T-cell (primary cell): ENCODE measurements at places on chromosomes 13 and 19. TPM values are rescaled to one million over a fixed set of nuclear protein-coding genes. Genes with fewer than 3 reads are reported as not detected.

GRCh38 chr19:56765137-56765536 lies 75.4 kb downstream of the PEG3 start:
- DNase-seq = no peak

DNA sequence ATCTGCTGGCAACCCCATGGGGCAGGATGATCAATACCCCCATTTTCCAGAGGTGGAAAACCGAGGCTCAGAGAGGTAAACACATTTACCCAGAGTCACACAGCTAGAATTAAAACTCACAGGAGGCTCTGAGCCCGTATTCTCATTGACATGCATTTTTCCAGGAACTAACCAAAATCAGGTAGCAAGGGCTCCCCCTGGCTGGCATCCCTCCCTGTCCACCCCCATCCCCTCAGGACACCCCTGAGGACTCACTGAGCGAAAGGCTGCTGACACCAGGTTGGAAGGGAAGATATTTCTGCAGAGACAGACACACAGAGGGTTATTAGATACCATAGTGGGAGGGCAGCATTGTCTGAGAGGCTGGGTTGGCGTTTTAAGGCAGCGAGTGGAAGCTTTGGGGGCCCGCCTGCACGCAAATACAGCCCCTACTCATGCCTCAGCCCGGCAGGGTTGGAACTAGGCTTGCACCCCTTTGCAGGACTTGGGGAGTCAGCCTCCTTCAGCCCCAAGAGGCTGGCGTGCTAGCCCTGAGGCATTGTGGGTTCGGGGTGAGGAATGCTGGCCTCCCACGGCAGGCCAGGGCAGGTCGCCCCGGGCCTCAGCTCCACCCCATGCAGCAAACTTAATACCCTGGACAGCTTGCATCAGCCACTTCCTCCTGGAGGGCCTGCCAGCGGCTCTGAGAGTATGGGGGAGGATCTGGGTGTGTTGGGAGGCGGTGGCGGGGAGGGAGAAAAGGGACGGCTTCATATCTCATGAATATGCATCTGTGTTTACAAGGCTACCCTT lies 3.9 kb downstream of the SLC1A5 start:
- DNase-seq = peak; percentile 25

The VASP gene
- total RNA-seq = 102 TPM

The PALM gene
- total RNA-seq = 0.19 TPM

GRCh38 chr19:43769256-43769655 lies 11.5 kb downstream of the KCNN4 start:
- no peak for DNase-seq

The OR7D2 gene
- total RNA-seq = 1.4 TPM

DNA sequence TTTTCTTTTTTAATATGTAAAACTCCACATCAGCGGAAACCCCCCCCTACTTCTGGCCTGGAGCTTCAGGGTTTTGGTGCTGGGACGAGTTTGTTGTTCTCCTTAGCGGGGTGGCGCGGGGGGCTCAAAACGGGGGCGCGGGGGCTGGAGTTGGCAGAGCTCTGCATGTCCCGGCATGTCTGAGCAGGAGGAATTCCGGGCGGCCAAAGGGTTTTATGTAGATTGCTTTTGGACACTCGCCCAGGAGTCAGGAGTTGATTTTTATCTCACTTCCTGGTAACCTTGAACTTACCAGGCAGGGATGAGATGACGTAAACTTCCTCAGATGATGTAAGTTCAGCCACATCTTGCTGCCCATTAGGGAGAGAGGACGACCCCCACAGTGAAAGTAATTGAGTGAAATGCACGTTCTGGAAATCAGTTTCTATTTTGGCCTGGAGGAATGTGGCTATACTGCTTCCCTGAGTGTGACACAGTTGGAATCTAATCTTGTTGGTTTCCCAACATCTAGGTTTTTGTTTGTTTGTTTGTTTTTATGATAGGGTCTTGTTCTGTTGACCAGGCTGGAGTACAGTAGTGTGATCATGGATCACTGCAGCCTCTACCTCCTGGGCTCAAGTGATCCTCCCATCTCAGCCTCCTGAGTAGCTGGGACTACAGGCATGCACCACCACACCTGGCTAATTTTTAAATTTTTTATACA lies 21.0 kb upstream of the GDF15 start:
- no peak for DNase-seq

GRCh38 chr19:55663846-55664536 lies 9.2 kb downstream of the U2AF2 start:
- no peak for DNase-seq

DNA sequence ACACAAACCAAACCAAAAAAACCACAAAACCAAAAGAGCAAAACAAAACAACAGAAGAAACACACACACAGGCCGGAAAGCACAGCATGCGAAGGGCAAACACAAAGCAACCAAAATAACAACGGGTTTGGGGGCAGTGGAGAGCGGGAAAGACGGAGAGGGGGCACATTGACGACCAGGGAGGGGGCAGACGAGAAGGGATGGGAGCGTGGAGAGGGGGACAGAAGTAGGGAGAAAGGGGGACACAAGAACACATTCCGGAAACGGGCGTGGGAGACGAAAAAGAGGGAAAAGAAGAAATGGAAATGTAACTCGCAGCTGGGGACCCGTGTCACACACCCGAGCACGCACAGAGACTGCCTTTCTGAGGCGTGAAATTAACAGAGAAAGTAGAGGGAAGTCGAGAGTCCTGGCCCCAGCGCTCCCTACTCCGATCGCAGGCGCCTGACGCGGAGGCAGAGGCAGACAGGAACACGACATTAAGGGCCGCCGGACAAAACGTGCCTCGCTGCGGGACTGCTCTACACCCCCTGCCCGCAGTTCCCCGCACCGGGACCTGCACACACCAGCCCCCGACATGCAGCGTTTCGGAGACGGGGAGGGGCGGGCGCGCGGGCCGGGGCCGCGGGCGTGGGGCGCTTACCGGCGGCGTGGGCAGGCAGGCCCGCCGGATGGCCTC lies 652 bp downstream of the POU4F1 start:
- no peak for DNase-seq

The IGFL1 gene
- total RNA-seq = not detected

GRCh38 chr13:20391597-20392452 lies 133.8 kb downstream of the CRYL1 start:
- no peak for DNase-seq

The FPR3 gene
- total RNA-seq = not detected

- no peak for DNase-seq
Observed at GRCh38 chr13:95480791-95481780, 71.4 kb upstream of the CLDN10 start.

DNA sequence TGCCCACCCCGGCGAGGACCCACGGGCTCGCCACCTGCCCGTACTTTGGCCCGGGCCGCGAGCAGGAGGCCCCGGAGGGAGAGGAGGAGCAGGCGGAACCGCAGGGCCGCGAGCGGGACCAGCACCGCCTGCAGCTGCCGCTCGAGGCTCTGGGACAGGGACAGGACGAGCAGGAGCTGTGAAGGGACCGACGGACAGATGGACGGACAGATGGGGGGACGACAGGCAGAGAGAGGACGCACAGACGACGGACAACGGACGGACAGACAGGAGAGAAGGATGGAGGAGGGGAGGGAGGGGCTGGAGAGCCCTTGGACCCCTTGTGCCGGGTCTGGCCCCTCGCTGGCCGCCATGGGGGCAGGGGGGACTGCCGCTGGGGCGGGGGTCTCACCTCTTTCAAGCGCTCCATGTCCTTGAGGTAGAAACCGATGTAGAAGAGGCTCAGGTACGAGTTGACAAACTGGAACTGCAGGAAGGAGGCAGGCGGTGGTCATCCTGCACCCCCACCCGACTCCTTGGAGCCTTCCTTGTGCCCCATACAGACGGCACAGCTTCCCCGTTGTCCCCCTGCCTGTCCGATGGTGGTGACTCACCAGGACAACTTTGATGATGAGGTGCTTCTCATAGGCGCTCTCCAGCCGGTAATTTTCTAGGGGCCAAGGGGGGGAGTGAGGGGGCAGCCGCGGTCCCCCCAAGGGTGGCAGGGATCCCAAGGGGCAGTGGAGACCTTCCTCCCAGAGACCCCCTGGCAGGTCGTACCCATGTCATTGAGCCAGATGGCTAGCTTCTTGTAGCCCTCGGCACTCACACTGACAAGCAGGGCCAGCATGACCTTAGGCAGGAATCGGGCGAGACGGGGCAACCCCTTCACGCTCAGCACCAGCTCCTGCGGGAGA lies 5.0 kb downstream of the ANO8 start:
- no peak for DNase-seq

GRCh38 chr13:87003265-87003664 lies 667.9 kb upstream of the SLITRK5 start:
- no peak for DNase-seq

DNA sequence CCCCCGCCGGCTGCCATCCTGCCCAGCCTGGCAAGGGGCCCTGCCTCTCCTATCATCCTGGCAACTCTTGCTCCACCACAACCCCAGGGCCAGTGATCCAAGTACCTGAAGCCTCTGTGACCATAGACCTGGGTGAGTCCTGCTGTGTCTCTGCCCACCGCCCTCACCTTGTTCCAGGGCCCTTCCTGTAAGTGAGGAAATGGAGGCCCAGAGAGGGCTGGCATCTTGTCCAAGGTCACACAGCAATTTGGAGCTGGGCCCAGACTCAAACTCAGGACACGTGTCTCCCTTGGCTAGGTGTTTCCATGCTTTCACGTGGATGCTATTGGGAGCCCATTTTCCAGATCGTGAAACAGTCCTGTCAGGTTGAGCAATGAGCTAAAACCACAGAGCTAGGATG lies 3.7 kb downstream of the CREB3L3 start:
- DNase-seq = no peak

The GRK1 gene
- not detected for total RNA-seq

GRCh38 chr13:39904959-39905358 lies 249.5 kb downstream of the COG6 start:
- no peak for DNase-seq

DNA sequence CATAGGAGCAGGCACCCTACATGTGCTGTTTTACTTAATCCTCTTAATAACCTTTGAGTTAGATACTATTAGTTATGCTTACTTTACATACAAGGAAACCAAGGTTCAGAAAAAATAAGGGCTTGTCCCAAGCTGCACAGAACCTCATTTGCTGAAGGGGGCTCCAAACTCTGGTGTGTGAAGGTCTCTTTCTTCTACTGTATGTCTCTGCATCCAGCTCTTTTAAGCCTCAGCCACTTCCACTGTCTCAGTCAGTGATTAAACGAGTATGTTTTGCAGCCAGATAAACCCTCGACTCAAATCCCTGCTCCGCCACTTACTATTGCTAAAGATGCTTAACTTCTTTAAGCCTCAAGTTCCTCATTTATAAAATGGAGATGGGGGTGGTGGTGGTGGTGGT lies 112.4 kb upstream of the WASF3 start:
- DNase-seq = no peak

DNA sequence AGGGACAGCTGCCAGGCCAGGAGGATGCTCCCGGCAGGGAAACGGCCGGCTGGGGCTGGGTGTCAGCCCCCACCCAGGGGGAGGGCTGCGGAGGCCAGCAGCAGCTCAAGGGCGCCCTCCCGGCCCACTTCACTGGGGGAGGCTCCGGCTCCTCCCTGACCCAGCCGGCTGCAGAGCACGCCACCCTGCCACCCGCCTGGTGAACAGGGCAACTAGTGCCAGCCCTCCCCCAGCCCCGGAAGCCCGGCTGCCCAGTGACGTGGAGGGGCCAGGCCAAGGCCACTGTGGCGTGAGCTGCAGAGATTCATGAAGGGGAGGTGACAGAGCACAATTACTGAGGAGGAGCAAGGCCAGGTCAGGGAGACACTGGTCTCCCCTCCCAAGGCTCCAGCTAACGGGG lies 14.7 kb downstream of the REXO1 start:
- no peak for DNase-seq

GRCh38 chr13:59277106-59277505 lies 886.6 kb downstream of the DIAPH3 start:
- DNase-seq = no peak

GRCh38 chr13:110471156-110471832 lies 90.2 kb downstream of the RAB20 start:
- DNase-seq = no peak
